Activated T-cell treated with anti-CD3 and anti-CD28 coated beads, Interleukin-2, amount 50 U/mL, for 48 hours (primary cell): ENCODE measurements at places on chromosomes 1 and 21.

- no peak for DNase-seq
These were observed 47.0 kb upstream of the KCNK1 start for GRCh38 chr1:233566886-233567285.

GRCh38 chr1:116861137-116861536 lies 48.6 kb upstream of the PTGFRN start:
- DNase-seq = no peak

DNA sequence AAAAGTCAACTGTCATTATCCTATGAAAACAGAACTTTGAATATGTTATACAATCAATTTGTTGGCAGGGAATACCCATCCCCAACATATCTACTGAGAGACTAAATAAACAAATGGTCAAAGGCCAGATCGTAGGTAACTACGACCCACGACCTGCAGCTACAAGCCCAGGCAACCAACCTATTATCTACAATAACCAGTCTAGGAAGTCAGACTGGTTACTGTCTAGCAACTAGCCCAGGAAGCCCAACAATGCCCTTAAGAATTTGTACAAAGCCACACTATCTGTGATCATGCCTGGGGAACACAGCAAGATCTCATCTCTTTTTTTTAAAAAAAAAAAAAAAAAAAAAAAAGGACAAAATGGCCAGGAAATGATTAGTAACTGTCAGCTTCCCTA lies 58.7 kb downstream of the SMYD3 start:
- DNase-seq = no peak

DNA sequence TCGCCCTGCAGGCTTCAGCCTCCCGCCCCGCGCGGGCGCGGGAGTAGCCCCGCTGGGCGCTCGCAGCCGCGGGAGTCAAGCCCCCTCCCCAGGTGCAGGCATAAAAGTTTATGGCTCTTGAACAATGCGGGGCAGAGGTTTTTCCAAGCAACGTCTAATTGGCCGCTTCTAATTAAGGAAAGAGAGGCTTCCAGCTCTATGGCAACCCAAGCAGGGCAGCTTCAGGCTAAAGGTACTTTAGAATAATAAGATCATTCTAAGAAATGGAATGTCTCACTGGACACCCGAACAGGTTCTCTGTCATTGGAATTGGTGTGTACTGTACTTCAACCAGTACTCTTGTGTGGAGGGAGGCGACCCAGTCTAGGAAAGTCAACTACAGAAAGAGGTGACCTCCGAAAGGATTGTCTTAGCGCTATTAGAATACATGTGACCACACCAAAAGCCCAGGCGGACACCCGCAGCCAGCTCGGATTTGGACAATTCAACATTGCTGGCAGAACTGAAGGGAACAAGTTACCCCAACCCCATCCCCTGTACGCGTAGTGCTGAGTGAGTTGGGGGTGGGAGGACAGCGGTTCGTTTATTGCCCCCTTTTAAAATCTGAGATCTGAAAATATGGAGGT lies 12.5 kb downstream of the NR5A2 start:
- peak; percentile 22 for DNase-seq

DNA sequence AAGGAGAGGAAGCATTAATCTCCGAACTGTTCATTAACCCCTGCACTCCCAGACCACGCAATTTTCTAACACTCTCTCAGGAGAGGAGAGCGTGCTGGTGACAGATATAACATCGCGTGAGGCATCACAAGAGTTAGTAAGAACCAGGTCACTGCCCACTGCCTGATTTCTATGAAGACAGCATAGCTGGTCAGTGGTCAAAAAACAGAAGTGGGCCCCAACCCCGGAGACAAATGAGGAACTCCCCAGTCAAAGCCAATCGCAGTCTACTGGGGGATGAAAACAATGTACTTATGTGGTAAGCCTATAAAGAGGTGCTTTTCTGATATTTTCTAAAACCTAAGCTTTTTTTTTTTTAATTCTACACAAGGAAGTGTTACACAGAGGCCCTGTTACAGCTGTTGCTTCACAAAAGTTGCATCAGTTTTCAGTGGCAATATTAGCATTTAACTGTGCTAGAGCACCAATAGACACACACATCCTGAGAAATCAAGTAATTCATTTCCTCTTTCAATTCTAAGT lies 231.8 kb upstream of the IRF2BP2 start:
- no peak for DNase-seq

- DNase-seq = no peak
These were observed 22.4 kb downstream of the PRRX1 start for GRCh38 chr1:170686291-170686690.

GRCh38 chr1:82225421-82226185 lies 424.9 kb downstream of the ADGRL2 start:
- DNase-seq = no peak
